ENCODE measurements at places on chromosomes 2 and 18.

- no peak for DNase-seq
Observed at GRCh38 chr18:69770238-69770637, 177.4 kb downstream of the CD226 start.

GRCh38 chr2:10939058-10939457, 27.3 kb downstream of the KCNF1 start:
- DNase-seq = no peak

GRCh38 chr2:16487686-16488085, 177.9 kb downstream of the CYRIA start:
- peak; percentile 13 for DNase-seq

- peak; percentile 58 for DNase-seq
Observed at GRCh38 chr2:70964596-70965386, 13.6 kb upstream of the ANKRD53 start.

DNA sequence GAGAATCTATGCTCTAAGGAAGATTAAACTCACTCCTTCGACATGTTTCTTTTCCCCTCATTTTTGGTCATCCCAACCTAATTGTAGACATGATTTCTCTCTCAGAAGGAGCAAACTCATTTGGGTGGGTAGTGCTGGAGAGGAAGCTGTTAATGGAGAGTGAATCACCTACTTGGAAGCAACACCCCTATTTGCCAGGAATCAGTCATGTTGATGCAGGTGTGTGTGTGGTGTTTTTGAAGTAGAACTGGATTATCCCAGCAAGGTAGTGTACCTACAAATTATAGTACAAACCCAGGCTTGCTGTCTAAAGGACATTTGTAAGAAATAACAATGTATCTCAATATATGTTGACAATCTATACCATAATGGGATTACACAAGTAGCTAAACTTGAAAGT, 186.4 kb downstream of the EPHA4 start:
- DNase-seq = no peak

DNA sequence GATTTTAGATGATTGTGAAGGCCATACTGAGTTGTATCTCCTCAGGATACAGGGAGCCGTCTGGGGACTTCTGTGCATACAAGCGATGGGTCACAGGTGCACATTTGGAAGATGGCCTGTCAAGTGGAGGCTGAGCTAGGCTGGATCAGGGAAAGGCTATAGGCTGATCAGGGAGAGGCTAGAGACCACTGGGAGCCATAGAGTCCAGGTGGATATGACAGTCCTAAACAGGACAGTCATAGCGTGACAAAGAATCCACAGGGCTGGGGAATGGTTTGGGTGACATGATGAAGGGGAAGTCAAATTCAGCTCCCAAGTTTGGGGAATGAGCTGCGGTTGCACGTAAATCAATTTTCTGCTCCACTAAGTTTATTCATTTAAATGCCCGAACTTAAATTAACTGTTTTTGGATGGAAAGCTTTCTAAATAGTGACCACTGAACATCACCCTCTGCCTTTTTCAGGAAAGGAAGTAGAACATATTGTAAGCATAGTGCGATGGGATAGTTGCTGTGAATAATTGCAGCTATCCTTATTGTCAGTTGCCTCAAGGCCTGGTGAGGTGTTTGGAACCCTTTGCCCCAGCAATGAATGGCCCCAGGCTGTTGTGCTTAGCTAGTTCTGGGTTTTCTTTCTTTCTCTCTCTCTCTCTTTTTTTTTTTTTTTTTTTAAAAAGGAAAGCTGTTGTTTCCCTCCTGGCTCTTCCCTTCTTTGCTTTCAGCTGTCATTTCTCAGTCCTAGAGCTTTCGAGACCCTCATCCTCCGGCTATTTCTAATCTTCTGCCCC, 50.5 kb downstream of the KLHL29 start:
- no peak for DNase-seq

DNA sequence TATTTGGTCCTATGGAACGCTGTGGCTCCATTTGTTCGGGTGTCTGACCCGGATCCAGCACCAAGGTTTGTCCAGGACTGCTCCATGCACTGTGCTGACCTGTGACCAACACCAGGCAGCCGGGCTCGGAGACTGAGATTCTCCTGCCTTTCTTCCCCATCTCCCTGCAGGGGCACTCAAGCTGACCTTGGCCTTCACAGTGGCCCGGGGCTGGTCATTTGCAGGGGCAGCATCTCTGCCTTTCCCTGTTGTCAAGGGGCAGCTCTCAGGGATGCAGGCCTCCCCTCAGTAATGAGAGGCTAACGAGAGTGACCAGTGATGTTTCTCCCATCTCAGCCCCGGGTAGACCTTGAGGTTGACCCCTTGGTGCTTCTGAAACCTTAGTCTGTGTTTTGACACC, 27.5 kb downstream of the MOCOS start:
- no peak for DNase-seq

DNA sequence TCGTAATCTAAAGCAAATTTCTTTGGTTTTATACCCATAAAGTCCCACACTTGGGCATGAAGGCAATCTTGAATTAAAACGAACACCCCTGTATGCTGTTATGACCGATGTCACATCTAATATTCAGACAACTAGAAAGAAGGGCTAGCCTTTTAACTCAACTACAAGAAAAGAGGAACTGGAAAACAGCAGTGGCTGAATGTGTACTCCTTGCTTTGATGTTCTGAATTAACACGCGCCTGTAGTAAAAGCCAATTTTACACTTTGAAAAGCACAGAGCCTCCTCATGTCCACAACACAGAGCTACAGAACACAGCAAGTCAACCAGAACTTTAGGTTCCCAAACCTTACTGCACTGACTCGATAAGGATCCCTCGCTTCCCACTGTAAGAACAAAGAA, 147.6 kb downstream of the HDAC4 start:
- DNase-seq = no peak

DNA sequence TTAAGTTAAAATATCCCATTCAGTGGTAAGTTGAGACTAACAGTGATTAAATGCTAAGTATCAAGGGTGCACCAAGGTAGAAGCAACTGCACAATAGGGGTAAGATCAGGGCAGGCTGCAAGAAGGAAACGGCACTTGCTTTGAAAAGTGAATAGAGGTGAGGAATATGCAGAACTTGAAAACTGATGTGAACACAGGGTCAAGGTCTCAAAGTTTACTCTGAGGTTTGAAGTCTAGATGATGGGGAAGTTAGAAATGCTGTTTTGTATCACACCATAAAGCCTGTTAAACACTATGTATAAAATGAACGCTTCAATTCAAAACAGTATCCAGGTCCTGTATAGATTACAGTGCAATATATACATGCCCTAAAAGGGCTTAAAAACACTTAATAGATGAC, 50.8 kb downstream of the GRB14 start:
- no peak for DNase-seq

DNA sequence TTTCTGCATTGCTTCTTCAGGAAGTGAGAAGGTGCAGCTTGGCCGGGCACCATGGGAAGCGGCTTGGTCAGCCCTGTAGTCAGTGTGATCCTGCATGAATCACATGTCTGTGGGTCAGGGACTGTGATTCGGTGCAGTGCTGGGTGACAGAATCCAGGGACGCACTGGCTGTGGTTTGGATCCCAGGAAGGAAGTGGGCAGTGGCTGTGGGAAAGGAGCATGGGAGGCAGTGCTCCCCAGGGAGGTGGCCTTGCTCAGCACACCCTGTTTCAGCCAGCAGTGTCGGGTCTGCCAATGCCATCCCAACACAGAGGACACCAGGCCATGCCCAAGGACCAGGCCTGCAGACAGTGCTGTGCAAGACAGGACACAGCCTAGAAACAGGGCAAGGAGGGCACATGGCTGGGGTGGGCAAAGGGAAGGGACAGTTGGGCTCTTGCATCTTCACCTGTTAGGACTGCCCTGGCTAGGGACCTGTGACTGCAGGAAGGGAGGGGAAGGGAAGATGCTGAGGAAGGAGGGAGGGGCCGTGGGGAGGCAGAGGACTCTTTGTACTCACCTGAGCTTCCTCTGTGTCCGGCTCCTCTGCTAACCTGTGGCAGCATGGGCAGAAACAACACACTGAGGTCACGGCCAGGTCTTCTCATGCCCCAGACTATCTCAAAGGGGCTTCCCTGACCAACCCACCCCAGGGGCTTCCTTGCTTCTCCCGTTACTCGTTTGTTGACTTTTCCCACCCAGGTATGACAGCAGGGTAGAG, 37.2 kb upstream of the DNMT3A start:
- DNase-seq = no peak

- DNase-seq = no peak
Observed at GRCh38 chr2:26581266-26581990, 59.7 kb downstream of the CIB4 start.

GRCh38 chr2:199798831-199799580, 52.0 kb downstream of the FTCDNL1 start:
- no peak for DNase-seq

DNA sequence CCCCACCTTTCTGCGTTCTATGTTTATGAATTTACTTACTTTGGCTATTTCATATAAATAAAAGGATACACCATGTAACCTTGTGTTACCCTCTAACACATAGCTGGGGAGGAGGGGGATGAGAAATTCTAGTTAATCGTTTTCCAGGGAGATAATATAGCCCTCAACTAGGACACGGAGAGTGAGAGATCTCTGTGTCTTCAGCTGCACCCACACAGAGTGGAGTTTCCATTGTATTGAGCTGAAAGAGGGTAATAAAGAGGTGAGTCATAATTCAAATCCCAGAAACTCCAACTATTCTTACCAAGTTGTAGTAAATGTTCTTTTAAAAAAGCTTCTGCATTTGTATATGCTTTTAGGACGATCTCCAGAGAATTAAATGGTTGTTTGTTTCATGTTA, 110.1 kb upstream of the SULT1C3 start:
- no peak for DNase-seq

Data from IMR-90 (cell line).